Stimulated activated CD8-positive, alpha-beta memory T cell treated with anti-CD3 and anti-CD28 coated beads, Interleukin-2, amount 100 ng/mL, for 1 hour (primary cell): ENCODE measurements at places on chromosomes 5 and 9.
A peak's percentile ranks its signal among the peaks of the same experiment; 100 is the strongest.

GRCh38 chr9:108272349-108272899 lies 583.4 kb downstream of the ACTL7B start:
- no peak for DNase-seq

- no peak for DNase-seq
These were observed 47.3 kb downstream of the SLC1A1 start for GRCh38 chr9:4537581-4537980.

DNA sequence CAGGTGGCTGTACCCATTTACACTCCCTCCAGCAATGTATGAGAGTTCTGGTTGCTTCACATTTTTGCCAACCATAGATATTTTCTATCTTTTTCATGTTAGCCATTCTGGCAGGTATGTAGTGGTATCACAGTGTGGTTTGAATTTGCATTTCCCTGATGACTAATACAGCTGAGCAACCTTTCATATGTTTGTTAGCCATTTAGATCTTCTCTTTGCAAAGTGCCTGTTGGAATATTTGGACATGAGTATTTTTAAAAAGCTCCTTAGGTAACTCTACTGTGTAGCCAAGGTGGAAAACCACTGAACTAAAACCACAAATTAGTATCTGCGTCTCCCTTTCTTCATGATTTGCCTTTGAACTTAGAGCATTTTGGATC lies 31.9 kb downstream of the IRF1 start:
- DNase-seq, result no peak

DNA sequence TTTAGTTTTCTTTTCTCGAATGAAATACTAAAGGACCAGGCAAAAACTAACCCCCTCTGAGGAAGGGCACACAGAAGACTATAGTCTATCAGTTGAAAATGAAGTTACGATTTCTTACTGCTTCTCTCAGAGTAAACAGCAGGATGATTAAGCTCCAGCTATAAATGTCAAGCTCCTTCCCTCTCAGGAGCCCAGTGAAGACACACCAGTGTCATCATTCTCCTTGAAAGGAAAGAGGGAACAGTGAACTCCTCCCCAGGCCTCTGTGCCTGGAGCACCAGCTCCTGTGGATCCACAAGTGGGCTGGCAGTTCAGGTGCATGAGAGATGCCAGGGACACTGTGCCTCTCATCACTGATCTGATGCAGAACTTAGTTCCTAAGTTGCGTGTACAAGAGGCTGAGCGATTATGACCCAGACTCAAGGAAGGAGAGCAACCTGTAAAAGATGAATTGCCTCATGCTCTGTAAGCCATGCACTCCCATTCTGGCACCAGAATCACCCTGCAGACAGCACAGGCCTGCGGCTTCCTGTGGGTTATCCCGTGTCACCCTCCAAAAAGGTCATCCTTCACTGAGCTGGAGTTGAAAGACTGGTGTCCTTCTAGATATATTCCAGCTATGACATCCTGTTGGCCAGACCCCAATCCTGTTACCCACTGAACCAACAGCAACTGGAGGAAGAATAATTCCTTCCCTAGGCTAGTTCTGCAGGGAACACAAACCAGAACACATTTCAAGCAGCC lies 394.0 kb downstream of the SEMA5A start:
- no peak for DNase-seq

GRCh38 chr5:51487952-51488351 lies 104.7 kb downstream of the ISL1 start:
- no peak for DNase-seq

DNA sequence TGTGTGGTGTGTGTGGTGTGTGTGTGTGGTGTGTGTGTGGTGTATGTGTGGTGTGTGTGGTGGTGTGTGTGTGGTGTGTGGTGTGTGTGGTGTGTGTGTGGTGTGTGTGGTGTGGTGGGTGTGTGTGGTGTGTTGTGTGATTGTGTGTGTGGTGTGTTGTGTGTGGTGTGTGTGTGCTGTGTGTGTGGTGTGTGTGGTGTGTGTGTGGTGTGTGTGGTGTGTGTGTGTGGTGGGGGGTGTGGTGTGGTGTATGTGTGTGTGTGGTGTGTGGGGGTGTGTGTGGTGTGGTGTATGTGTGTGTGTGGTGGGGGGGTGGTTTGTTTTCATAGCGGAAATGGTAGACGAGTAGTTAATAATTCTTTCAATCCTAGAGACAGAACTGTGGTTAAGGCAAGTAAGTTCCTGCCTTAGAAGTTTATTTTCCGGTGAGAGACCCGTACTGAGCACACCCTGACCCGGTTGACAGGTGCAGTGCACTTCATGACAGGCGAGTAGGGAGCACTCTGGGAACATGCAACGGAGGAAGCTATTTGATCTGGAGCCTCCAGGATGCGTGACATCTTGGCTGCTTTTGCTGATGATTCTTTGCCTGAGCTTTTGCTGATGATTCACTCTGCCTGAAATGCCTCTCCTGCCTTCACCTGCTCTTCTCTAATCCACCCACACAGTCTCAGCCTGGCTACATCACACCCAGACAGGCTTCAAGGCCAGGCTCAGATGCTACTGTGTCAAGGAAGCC lies 21.7 kb upstream of the FAT2 start:
- DNase-seq, result no peak

DNA sequence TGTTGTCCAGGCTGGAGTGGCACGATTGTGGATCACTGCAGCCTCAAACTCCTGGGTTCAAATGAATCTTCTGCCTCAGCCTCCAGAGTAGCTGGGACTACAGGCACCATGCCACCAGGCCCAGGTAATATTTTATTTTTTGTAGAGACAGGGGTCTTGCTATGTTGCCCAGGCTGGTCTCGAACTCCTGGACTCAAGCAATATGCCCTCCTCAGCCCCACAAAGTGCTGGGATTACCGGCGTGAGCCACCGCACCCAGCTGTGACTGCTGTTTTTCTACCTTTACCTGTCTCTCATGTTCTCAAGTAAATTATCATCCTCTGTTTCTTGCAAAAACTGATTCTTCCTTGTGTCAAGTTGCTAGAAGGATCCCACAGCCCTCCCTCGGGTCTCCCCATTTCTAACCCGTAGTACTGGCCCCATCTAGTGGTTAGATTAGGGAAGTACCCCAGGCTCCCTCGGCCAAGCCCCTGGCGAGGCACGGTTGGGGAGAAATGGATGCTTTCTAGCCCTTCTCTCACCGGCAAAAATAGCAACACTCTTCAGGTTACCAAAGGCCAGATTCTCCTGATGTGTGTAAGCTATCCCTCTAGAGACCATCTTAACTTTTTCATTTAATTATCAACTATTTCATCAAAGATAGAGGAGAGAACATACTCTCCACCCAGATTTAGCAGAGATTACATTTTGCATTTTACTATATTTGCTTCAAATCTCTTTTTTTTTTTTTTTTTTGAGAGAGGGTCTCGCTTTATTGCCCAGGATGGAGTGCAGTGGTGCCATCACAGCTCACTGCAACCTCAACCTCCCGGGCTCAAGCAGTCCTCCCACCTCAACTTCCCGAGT lies 19.2 kb upstream of the TOR1B start:
- DNase-seq, result peak; percentile 39

DNA sequence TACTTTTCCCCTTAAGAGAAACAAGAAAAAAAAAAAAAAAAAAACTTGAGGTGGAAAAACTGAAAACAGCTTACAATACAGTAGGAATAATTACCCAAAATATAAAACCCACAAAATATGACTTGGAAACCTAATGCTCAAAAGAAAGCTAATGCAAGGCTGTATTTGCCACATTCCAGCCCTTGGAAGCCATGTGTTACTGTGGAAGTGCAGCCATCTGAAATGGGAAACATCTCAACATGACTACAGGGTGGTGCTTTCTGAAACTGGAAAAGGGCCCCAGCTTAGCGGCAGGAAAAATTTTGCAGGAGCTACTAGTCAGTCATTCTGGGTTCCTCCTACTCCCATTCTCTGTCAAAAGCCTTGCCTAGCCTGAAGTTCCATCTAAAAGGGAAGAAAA lies 20.4 kb downstream of the CDK5RAP2 start:
- DNase-seq, result no peak

DNA sequence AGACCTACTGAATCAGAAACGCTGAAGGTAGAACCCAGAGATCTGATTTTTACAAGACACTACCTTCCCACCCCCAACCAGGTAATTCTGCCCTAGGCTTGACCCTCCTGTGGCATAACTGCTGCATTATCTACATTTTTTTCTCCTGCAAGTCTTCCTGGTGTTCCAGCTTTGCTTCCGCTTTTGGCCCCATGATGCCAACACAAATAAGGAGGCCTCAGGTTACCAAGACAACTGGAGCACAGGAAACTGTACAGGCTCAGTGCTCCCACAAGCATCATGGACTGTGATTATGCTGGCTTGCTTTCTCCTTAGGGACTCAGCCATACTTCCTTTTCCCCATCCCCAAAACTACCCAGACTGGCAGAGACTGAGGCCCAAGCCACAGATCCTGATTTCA lies 6.6 kb upstream of the MSMP start:
- DNase-seq, result no peak

GRCh38 chr5:88671505-88672499 lies 211.2 kb downstream of the MEF2C start:
- DNase-seq, result no peak

GRCh38 chr5:158349987-158350386 lies 491.0 kb upstream of the CLINT1 start:
- DNase-seq, result no peak

GRCh38 chr5:129687941-129688340 lies 60.0 kb upstream of the MINAR2 start:
- DNase-seq, result no peak

DNA sequence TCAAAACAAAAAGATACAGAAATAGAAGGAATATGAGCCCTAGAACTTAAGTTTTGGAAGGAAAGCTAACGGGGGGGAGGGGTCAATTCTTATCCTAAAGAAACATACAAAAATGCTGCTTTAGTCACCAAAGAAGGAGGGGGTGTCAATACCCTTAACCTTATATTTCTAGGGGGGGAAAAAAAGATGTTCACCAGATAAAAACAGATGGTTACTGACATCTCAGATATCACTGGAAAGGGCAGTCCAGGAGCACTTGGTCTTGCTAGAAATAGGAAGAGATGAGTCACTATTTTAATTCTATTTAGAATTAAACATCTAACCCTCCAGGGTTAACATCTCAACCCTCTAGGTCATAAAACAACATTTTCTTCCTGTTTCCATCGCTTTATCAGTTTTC lies 1.7 kb downstream of the DIAPH1 start:
- DNase-seq, result no peak

- DNase-seq, result no peak
These were observed 50.3 kb downstream of the SNCAIP start for GRCh38 chr5:122362361-122362760.

DNA sequence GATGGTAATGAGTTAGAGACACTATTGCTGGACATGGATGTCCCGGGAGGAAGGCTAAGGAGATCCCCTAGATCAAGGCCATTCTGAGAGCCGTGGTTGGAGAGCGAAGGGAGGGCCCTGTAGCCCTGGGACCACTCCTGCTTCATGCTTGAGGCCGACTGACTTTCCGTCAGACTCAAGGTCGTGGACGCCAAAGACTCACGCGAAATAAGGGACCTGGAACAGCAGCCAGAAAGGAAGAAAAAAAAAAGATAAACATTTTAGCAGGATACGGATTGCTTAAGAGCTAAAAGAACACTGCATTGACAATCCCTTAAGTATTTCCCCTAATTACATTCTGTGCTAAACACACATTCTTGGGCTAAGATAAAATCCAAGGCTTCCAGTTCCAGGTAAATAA lies 181.2 kb downstream of the GLIS3 start:
- no peak for DNase-seq

DNA sequence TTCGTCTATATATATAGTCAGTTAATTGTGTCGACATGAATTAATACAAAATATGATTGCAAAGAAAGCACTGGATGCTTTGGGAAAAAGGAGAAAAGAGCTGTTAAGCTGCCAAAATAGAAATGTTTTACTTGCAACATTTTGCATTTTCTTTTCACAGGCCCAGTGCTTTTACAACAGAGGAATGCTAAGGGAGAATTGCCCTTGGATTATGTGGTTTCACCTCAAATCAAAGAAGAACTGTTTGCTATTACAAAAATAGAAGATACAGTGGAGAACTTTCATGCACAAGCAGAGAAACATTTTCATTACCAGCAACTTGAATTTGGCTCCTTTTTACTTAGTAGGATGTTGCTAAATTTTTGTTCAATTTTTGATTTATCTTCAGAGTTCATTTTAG lies 76.2 kb downstream of the SLF1 start:
- no peak for DNase-seq

GRCh38 chr9:71692337-71692736 lies 76.0 kb downstream of the CEMIP2 start:
- DNase-seq, result no peak

DNA sequence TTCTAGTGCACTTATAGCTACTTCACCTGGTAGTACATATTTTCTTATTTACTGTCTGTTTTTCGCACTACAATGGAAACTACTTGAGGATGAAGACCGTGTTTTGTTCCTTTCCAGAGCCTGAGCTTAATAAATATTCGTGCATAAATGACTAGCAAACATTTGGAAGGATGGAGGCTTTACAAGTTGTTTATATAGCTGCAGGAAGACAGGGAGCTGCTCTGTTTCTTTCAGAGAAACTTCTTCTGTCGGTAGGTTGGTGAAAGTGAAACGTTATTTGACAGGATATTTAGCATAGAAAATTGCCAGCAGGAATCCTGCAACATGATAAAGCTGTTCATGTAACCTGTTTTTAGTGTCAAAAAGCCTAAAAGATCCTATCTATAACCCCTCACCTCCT lies 210.6 kb downstream of the PCSK5 start:
- no peak for DNase-seq

DNA sequence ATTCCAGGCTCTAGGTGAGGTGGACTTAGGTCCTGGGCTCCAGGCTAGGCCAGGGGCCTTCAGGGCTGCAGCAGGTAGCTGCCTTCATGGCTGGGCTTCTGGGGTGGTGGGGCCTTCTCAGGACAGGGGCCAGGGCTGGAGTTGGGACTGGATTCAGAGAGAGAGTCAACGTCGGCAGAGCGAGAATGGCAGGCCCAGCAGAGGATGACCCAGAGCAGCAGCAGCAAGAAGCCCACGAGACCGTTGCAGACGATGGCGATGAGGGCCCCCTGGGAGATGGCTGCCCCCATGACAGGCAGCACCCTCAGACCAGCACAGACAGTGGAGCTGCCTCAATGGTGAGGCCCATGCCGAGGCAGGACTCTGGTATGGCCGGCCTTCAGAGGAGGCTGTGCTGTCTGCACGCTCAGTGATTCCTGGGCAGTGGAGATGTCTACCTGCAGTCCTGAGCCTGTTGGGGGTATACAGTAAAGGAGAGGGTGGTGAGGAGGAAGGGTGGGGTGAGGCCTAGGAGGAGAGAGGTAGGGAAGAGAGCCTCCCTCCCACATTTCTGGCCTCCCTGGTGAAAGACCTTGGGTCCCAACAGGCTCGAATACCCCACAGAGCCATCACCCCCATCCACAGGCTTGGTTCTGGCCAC lies 1.3 kb downstream of the ENHO start:
- DNase-seq, result no peak

DNA sequence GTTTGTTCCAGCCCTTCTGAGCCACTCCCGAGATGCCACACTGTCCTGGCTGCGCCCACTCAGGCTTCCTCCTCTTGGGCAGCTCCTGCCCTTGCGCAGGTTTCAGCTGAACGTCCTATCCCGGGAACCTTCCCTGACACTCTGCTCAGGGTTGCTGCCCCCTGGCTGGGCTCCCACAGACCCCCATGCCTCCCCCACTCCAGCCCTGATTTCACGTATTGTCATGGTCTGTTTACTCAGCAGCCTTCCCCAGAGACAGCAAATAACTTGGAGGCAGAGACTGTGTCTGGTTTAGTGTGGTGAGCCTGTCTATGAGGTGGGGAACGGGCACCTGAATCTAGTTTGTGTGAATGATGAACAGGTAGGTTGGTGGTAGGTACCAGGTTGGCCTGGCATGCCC lies 40.4 kb downstream of the LMX1B start:
- DNase-seq, result no peak
